ENCODE measurements at places on chromosomes 16 and 17.

DNA sequence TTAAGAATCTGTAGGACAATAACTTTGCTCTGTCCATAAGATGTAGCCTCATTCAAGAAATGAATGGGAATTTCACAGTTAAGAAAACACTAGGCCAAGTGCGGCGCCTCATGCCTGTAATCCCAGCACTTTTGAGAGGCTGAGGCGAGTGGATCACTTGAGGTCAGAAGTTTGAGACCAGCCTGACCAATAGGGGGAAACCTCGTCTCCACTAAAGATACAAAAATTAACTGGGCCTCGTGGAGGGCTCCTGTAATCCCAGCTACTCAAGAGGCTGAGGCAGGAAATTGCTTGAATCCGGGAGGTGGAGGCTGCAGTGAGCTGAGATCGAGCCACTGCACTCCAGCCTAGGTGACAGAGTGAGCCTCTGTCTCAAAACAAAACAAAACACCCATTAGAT, 19.9 kb upstream of the RSL1D1 start:
- DNase-seq: no peak

- no peak for DNase-seq
Observed at GRCh38 chr17:20800146-20800545, 220.6 kb downstream of the CDRT15L2 start.

GRCh38 chr17:50802609-50803571, 32.5 kb upstream of the WFIKKN2 start:
- no peak for DNase-seq

DNA sequence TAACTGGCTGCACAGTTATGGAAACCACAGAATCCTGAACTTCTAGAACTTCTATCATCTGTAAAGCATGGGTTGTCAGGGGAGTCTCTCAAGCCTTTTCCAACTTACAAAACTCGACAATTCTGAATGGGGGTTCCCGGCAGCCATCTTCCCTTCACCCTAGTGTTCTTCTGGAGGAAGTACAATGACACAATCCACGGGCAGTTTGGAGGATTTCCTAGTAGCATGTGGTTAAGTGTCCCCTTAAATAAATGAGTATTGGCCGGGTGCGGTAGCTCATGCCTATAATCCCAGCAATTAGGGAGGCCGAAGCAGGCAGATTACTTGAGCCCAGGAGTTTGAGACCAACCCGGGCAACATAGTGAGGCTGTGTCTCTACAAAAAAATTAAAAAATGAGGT, 2.1 kb downstream of the SLC16A6 start:
- DNase-seq: no peak

DNA sequence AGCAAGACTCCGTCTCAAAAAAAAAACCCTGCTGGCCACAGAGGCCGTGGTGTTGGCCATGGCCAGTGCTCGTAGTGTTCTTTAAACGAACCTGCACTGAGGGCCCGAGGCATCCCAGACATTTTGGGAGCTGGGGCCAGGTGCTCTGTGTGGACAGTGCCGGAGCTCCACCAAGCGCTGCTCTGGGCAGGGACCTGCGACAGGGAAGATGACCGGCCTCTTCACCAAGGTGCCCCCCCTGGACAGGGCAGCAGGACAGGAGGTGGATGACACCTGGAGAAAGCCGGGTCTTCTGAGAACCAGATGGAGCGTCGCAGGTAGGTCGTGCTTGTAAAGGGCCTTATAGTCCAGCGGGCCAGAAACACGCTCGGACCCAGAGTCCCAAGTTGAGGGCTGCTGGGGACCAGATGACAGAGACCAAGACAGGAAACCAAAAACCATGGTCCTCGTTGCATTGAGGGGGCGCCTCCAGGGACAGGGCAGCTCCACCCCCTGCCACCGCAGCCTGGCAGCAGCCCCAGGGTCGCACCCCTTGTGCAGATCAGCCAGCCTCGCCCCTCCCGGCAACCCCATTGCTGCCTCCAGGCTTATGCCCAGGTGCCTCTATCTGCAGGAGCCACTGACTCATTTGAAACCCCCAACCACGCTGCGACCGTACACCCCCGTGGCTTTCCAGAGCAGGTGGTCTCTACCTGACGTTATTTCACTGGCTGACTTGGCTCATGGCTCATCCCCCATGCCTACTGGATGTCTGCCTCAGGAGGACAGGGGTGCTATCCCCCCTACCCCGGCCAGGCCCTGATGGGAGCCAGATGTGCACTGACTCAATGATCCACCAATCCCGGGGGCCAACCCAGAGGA, 4.2 kb upstream of the NTN3 start:
- no peak for DNase-seq

DNA sequence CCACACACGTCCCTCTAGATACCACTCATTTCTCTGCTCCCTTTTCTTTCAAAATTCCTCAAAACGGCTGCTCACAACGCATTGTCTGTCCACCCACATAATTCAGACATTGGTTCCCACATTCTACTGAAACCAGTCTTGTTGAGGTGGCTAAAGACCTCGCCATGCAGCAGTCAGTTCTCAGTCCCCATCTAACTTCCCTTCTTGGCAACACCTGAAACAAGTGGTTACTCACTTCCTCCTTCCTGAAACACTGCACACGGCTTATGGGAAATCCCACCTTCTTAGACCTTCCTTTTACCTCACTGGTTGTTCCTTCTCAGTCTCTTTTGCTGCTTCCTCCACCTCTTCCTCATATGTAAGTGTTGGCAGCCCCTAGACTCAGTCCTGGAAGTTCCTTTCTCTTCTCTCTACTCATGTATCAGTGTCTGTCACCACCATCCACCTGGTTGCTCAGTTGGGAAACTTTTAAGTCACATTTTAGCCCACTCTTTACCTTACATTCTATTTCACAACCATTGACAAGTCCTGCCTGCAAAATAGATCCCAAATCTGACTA, 277.1 kb downstream of the CEP112 start:
- DNase-seq: no peak

- DNase-seq: no peak
Observed at GRCh38 chr17:59826706-59827453, 65.9 kb downstream of the TUBD1 start.

GRCh38 chr17:55348749-55349354, 72.8 kb downstream of the MMD start:
- DNase-seq: no peak

All from T-helper 22 cell (primary cell).